Activated CD8-positive, alpha-beta memory T cell treated with anti-CD3 and anti-CD28 coated beads, Interleukin-2, amount 50 U/mL, for 4 hours (primary cell): ENCODE measurements at places on chromosomes 7 and 10.
A peak's percentile ranks its signal among the peaks of the same experiment; 100 is the strongest.

- DNase-seq, result no peak
Observed at GRCh38 chr7:45026984-45027773, 27.2 kb downstream of the CCM2 start.

DNA sequence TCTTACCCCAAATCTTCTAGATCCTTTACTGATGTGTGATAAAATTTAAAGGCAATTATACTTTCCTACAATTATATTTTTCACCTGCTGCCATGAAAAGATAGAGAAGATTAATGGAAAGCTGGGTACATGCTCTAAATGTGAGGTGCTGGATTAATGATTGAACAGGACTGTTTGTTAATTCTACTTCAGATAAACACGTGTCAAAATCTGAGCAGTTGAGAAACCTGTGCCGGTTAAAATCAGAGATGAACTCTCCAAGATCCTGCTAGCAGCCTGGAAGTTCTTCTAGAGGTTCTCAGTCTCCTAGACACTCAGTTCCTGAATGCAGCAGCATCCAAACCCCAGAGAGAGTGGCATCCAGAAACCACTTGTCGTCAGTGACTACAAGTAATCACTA, 69.2 kb downstream of the INHBA start:
- DNase-seq, result no peak

DNA sequence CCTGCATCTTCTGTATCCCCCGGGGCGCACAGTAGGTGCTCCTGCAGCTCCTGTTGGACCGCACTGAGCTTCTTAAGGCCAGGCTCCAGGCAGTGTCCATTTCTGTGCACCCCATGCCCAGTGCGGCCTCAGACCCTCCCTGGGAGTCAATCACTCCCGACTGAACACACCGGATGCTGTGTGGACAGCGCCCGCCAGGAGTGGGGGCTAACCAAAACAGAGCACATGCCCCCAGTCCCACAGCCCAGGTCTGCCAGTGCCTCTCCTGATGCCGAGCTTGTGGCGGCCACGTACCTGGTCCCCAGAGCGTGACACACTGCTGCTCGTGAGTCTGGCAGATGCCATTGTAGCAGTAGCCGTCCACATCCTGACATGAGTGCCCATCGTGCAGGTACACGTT, 168.1 kb downstream of the FANK1 start:
- DNase-seq, result no peak

DNA sequence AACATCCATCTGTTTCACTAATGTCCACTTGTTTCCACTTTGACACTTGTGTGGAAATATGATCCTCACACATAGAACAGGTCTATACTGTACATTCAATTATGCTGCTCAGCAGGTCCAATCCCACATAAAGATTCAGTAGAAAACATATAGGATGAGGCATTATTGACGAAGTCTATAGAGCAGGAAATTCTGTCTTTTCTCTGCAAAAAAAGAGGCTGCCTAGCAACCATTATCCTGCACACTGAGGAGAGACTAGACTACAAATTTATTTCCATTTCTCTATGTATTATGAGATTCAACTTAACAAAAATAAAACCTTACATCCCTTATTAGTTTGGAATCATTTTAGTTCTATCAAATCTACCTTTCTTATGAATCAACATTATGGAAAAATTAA, 204.6 kb upstream of the POM121L12 start:
- no peak for DNase-seq

GRCh38 chr7:115106316-115106715, 184.4 kb downstream of the MDFIC start:
- no peak for DNase-seq

GRCh38 chr7:158013085-158013668, 574.4 kb downstream of the PTPRN2 start:
- DNase-seq, result no peak

DNA sequence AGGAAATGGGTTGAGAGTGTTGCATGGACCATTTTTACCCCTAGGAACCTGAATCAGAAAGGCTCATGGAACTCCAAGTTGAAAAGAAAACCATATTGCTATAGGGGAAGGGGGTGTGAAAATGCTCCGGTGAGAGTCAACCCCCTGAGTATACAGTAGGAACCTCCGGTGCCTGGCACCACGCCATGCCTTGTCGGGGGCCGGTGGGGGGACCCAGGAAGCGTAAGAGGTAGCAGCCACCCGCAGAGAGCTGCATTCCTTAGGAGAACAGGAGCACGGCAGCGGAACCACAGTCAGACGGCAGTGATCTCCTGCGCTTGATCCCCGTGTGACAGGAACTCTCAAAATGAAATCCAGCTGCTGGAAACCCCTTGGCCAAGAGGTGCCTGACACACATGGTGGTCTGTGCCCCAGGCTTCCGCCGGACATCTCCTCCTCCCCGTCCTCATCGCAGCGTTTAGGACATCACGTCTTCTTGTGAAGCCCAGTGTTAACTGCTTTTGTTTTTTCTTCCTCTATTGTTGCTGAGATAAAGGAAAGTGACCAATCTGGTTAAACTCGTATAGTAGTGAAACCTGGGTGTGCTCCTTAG, 186.8 kb downstream of the CELF2 start:
- DNase-seq, result no peak

DNA sequence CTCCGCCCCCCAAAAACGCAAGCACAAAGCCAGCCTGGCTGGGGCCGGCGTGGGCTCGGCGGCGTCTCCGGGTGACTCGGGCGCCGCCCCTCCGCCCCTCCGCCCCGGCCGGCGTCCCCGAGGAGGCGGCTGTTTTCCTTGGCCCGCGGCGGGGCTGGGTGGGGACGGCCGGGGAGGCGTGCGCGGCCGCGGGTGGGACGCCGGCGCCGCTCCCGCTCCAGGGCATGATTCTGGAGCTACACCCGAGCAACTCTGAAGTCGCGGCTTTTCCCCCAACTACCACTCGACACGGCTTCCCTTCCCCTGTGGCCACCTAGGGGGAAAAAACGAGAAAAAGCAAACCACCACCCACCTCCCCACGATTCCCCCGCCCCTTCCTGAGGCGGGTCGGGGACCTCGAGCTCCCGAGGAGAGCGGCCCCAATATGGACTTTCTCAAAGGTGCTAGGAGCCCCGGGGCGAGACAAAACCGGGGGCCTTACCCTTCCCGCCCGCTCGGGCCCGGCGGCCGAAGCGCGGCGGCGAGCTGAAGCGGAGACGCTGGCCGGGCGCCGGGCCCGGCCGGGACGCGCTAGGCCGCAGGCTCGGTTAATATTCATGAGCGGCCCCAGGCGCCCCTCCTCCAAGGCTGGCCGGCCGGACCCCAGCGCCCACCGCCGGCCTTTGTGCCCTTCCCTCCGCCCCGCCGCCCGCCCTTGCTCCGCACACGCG, 856 bp downstream of the ARHGAP21 start:
- DNase-seq, result peak; percentile 45

DNA sequence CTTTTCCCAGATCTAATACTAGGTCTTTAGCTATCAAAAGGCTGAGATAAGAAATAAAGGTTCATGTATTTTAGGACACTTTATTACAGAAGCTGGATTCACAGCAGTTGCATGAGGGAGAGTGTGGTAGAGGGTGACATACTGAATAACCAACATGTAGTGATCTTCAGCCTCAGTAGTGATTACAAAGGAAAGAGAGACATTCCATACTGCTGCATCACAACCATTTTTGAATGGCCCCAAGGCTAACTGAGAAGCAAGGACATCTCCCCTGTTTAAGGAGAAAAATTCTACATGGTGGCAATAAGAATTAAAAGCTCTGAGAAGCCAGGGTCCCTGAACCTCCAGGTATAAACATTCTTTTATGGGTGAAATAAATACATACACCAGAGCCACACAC, 35.3 kb downstream of the COG5 start:
- DNase-seq, result no peak

GRCh38 chr7:76223286-76223972, 21.7 kb downstream of the SRRM3 start:
- no peak for DNase-seq

- no peak for DNase-seq
Observed at GRCh38 chr7:158361326-158361946, 226.2 kb downstream of the PTPRN2 start.

DNA sequence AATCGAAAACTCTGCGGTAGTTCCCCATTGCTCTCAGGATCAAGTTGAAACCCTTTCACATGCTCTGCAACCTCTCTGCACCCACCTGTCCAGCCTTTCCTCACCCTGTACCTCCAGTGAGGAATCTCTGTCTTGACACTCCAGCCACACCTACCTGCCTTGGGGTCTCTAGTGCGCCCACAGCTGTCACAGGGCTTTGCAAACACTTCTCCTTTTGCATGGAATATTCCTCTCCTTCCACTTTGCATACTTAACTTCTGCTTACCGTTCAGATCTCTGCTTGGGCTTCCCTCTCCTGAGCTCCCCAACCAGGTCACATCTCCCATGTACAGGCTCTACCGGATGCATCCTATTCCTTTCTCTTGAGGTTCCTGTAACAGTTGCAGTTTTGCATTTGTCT, 6.6 kb upstream of the ZYX start:
- no peak for DNase-seq

- DNase-seq, result no peak
Observed at GRCh38 chr7:96707901-96708774, 1.5 kb downstream of the SEM1 start.

DNA sequence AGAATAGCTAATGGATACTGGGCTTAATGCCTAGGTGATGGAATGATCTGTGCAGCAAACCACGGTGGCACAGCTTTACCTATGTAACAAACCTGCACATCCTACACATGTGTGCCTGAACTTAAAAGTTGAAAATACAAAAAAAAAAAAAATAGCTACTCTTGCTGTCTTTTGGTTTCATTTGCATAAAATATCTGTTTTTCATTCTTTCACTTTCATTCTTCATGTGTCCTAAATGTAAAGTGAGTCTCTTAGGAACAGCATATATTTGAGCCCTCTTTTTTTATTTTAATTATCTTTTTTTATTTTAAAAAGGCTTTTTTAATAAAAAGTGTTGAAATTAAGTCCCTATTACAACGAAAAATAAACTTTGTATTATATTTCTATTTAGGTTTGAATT, 836.1 kb upstream of the KCND2 start:
- DNase-seq, result no peak

- no peak for DNase-seq
Observed at GRCh38 chr10:12707461-12708185, 293.9 kb downstream of the CCDC3 start.

DNA sequence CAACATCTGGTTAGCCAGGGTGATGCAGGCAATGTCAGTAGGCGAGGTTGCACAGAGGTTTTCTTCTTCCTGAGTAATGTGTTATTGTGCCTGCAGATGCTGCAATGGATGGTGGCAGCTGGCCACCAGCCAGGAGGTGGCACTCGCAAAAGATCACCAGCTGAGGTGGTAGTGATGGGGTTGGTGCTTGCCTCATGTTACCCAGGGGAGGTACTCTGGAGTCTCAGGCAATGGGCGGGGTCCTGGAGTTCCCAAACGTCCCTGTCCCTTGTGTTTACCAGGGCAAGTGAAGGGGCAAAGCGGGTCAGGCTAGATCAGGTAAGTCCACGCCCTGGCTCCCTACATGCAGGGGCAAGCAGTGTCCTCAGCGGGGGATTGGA, 21.1 kb downstream of the CLRN3 start:
- no peak for DNase-seq

DNA sequence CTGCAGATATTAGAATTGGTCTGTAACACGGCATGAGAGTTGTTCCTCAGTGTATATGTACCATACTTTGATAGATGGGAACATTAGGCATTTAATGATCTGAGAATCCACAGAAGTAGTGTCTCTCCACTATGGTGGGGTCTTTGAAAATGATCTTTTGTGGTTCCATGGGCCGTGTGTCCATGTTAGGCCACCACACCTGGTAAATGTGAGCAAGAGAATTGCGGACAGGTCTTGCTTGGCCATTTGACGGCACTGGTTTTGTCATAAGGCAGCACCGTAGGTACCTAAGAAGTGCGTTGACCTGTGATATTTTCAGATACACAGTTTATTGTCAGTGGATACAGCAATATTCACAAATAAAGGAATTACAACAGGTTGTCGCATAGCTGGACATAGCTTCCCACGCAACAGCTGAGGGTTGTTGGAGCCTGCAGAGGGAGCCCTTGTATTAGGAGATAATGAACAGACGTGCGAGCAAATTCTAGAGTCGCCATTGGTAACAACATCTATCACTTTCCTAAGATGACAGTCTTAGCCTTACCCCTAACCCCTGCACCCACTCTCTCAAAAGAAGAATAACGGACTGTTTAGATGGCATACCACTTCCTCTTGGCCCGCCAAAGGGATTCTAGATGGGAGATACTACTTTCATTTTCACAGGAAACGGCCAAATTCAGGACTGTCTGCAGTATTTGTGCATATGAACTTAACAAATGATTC, 111.4 kb downstream of the COL28A1 start:
- DNase-seq, result peak; percentile 37

GRCh38 chr10:100775386-100775785, 30.0 kb downstream of the PAX2 start:
- DNase-seq, result no peak

DNA sequence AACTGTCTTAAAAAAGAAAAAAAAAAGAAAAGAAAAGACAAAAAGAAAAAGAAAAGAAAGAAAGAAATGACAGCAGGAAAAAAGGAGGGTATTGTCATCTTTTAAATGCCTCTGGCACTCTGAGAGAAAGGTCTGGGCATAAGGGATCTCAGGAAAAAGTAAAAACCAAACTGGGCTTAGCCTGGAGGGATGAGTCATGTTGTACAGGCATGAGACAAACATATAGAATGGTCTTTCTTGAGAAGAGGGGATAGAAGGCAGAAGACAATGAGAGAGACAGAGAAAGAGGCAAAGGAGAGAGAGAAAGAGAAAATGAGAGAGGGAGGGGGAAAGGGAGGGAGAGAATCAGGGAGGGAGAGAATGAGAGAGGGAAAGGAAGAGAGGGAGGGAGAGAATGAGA, 32.3 kb upstream of the KCNMA1 start:
- no peak for DNase-seq

DNA sequence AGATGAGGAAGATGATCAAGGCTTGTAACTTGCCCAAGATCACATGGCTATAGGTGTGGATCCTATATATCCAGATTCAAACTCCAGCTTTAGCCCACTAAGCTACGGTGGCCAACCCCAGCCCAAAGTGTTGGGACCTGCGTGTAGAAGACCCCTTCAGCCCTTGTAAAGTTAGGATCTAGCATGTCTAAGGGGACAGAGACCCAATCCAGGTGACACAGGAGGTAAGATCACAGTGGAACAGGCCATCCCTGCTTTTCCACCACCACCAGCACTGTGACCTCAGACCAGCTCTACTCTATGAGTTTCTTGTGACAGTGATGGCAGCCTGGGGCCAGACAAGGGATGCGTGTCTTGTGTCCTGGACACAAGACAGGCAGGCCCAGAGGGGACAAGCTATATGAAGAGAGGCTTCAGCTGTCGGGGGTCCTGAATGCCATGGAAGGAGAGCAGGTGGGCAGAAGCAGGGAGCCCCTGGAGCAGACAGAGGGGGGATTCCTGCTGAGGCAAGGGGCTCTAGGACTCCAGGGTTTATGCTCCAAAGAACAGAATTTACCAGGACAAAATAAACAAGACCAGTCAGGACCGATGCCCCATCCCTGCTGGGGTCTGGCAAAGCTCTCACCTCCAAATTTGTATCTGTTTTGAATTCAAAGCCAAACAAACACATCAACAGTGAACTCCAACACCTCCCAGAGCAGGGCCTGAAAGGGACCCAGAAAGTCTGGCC, 10.4 kb downstream of the GPRIN2 start:
- DNase-seq, result peak; percentile 6
